ENCODE measurements at places on chromosomes 3 and 15. TPM values are rescaled to one million over a fixed set of nuclear protein-coding genes. Genes with fewer than 3 reads are reported as not detected.

DNA sequence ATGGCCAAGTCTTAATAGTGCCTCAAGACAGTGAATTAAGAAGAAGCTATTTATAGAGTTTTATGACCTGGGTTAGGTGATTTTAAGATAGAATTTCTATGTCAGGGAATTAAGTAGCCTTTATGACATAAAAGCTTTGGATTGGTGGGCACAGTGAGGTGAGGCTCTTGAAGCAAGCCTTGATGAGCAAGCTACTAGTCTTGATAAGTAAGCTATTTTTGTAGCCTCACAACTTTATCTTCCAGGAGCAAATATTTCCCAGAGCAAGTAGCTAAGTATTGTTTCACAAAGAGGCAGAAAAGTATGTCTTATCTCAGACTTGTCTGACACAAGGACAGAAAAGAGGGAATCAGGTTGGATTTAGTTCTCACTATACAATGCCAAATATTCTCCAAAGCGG lies 491.7 kb upstream of the RASGRP1 start:
- DNase-seq = peak; percentile 44

- DNase-seq = peak; percentile 97
Measured at GRCh38 chr3:7309641-7310102, 448.8 kb downstream of the GRM7 start.

The SLC12A1 gene
- not detected for total RNA-seq

GRCh38 chr3:182562274-182562673 lies 231.0 kb upstream of the ATP11B start:
- no peak for DNase-seq

DNA sequence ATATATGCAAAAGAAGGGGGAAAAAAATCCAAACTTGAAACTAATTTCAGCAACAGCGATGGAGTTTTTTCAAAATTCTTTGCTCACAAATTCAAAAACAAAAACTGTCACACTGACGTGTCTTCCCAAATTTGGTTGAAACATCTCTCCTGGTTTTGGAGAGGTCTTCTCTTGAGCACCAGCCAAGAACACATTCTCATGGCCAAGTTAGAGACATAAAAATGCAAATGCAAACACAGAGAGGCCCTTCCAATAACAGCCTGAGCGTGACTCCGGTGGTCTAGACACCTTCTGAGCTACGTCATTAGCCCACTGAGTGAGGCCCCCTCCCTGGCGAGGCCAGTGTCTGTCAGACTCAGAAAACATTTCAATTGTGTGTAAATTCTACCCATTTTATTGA lies 436.0 kb upstream of the PROK2 start:
- DNase-seq = no peak

DNA sequence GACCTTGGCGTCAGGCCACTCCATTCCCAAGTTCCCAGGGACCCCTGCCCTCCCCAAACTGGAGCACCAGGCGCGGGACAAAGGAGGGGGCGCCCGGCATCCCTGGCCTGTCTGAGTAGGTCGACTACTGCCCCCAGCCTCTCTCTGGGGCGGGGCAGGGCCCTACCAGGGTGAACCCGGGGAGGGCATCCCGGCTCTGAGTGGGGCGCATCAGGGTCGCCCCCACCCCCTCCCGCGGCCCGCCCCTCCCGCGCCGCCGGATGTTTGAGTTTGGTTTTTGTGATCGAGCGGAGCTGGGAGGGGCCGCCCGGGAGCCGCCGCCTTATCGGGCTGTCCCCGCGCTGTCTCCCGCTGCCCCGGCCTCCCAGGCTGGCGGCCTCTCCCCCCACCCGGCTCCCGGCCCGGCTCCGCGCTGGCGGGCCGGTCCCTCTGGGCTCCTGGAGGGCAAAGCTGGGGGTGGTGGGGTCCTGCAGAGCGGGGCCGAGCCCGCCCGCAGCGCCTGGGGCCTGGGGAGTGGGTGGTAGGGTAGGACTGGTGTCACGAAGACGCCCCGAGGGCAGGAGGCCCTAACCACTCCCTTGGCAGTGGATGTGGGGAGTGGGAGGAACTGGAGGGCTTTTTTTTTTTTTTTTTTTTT lies 47.2 kb upstream of the SMAD6 start:
- DNase-seq = no peak

The LCTL gene
- 12.8 TPM for total RNA-seq

DNA sequence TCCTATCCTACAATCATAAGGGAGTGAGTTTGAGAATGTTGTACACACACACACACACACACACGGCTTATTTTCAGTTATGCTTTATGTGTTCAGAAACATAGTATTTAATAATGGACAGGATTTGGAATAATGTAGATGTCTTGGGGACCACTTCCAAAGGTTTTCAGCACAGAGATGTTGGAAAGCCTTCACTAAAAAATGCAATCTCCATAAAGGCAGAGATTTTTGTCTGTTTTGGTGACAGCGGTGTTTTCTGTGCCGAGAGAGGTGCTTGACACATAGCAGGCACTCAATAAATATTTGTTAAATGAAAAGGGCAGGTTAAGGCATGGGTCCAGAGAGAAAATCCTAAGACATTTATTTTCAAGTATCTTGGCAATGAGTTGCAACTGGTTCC lies 428.2 kb upstream of the RGMA start:
- DNase-seq = no peak

DNA sequence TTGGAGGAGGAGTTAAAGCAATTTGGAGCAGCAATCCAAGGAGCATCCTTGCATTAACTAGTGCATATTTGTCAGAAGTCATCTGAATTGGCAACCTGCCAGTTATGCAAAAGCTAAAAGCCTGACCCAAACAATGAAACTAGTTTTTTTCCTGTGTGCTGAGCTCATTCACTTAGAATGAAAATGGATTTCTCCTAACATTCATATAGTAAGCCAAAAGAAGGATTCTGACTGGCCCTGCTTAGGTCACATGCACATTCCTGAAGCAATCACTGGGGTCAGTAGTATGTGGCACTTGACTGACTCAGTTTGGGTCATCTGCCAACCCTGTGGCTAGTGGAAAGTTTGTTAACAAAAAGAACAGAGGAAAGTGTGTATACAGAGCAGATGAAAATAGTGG lies 30.5 kb downstream of the OXSM start:
- peak; percentile 98 for DNase-seq

Measured in astrocyte (in vitro differentiated cells and primary cell).